ENCODE measurements at places on chromosomes 3 and 15.

GRCh38 chr3:61669668-61670299, 108.4 kb downstream of the PTPRG start:
- DNase-seq, result no peak

GRCh38 chr3:173889596-173889995, 492.1 kb downstream of the NLGN1 start:
- no peak for DNase-seq

GRCh38 chr3:72157748-72158638, 373.0 kb upstream of the PROK2 start:
- DNase-seq, result no peak

DNA sequence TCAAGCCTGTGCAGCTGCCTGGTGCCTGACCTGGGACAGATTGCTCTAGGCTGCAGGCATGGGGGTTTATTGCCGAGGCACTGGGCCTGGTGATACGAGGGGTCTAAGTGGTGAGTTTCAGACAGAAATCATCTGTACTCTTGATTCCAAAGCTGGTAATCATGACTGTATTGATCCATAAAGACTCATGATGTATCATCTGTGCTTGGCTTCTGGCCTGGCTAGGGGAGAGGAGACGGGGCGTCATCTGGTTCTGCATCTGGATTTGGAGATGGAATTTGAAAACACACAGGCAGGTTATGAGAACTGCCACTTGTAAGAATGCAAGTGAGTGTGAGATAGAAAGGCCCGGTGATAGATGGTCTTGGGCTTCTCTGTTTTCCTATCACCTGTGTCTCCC, 337.4 kb upstream of the C2CD4B start:
- DNase-seq, result no peak

DNA sequence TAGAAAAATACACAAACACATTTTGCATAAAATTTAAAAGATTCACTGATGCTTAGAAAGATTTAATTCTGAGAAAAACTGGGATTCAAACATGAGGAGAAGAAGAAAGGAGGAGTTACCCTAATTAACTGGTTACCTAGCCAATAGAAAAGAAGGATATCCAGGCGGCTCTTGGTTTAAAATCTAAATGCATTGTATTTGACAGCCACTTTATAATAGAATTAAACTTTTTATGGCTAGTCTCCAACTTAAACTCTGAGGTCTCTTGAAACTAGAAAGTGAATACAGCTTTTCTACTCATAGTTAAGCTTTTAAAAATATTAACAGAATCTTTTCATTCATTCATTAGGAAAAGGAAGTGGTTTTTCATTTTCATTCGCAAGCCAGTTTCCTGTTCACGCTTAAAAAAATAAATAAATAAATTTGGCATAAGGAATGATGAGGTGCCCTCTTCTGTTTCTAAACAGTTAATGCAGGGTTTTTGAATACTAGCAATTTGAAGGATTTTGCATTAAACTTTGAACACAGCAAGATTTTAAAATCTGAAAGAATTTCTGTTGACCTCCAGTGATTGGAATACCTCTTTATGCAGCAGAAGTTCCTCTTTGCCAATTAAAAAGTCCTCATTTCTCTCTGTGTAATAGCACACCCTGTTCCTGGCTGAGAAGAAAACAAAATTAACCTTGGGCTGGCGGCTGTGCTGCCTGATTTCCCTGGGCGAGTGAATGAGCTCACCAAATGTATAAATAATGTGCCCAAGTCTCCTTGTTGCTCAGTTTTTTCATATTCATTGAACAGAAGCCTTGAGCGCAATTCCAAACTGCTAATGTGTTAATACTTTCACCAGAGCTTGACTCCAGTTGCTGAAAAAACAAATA, 105.1 kb downstream of the ZMAT3 start:
- no peak for DNase-seq

DNA sequence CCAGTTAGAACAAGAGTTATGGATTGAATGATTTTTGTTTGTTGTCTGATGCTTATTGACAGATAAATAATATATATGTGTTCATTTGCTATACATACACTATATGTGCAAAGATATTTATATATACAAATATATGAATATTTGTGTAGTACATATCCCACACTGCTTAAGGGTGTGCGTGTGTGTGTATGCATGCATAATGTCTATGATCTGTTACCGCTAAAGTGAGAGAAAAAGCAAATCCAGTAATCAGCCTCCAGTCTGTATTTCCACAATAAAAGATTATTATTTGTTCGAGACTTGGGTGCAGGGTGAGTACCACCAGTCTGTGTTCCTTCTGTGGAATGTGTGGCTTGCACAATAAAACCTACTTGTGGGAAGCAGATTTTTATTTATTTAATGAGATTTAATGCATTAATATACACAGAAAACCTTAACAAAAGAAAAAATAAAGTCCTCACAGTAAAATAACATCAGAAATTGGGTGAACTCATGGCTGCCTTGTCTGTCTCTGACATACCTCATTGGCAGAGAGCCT, 366.0 kb upstream of the TBL1XR1 start:
- no peak for DNase-seq
